ENCODE measurements at places on chromosomes 12 and 14.

DNA sequence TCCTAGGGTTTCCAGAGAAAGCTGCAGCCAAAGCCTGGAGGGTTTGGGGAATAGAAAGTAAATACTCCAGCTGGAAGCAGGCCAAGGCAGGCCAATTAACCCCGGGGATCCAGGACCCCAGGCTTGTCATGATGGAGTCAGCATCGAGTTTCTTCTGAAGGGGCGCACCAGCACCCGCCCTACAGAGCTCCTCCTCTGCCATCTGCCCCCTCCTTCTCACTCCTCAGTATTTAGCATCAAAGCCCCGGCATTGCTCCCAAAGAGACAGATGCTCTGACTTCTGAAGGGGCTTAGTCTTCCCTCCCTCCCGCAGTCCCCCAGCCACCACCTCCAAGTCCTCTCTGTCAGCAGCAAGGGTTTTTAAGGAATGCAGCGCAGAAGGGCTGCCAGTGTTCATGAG lies 285.1 kb upstream of the NOS1 start:
- DNase-seq, result peak; percentile 89

DNA sequence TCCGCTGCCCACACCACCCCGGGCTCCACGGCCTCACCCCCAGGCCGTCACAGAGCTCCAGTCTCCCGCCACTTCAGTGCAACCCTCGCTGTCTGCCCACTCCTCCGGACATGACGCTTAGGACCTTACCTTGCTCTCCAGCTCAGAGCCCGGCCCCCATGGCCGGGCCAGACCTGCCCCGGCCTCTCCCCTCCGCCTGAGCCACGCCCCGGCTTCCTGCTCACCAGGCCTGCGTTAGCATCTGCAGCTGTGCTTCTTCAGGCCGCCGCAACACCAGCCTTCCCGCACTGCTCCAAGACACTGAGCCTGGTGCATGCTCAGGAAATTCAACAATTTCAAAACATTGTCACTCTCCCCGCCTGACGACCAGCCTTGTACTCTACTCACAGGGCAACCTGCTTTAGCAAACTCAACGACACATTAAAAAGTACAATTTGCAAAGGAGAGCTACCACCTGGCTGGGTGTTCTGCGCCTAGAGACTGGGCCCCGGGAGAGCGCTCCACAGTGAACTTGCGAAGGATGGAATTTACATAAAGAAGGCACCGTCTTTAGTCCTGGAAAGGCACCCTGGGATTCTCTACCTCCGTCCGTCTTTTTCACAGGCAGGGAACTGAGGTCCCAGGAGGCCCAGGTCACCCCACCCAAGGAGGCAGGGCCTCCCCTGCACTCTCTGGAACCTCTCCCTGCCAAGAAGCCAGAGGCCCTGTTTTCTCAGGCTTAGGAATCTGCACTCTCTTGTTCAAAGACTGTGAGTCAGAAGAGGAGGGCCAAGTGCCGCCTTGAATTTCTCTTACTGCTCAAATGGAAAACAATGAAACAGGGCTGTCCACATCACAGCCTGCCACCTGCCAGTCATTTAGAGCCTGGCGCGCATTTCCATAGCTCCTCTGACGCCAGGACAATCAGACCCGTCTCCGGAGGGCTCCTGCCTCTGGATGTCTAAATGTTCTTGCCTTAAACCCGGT lies 51.3 kb downstream of the STX2 start:
- no peak for DNase-seq

- no peak for DNase-seq
Measured at GRCh38 chr12:46675736-46676135, 150.1 kb downstream of the SLC38A4 start.

DNA sequence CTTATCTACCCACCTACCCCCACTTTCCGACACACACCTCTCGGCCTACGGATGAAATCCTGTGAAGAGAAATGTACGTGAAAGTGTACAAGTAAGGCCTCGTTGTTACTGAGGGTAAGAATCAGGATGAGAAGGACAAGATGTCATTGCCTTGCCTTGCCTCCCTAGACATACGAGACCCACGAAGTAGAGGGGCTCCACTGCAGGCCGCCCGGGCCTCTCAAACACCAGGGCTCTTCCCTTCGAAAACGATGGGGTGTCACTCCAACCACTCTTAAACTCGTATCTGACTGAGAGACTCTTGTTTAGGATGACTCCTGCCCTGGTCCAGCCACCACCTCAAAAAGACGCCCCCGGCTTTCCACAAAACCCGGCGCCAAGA lies 498 bp downstream of the RACGAP1 start:
- DNase-seq, result peak; percentile 24

GRCh38 chr12:5099591-5099990 lies 55.9 kb downstream of the KCNA5 start:
- DNase-seq, result no peak

DNA sequence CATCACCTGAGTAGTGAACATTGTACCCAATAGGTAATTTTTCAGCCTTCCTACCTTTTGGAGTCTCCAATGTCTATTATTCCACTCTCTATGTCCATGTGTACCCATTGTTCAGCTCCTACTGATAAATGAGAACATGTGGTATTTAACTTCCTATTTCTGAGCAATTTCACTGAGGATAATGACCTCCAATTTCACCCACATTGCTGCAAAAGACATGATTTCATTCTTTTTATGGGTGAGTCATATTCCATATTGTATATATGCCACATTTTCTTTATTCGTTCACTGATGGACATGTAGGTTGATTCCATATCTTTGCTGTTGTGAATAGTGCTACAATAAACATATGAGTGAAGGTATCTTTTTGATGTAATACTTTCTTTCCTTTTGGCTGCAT lies 16.4 kb upstream of the BTG1 start:
- DNase-seq, result no peak

DNA sequence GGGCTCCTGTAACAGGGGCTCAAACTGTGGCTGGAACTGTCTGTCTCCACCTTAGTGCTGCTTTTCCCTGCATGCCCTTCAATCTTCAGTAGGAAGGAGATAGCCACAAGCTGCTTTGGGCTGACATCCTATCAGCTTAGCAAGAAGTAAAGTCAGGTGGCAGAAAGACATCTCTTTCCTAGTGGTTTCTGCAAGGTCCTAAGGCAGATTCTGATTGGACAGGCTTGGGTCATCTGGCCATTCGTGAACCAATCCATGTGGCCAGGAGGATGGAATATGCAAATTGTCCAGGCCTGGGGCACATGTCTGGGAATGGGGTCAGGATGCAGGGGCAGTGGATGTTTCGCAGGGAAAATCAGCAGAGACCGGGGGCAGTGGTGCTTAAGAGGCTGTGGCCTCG lies 5.2 kb downstream of the RITA1 start:
- no peak for DNase-seq

- no peak for DNase-seq
Measured at GRCh38 chr14:100587086-100587762, at the start of gene BEGAIN. TSS of gene BEGAIN (minus strand) at chr14:100587417. CDS start at chr14:100587290, 127 bp downstream.

DNA sequence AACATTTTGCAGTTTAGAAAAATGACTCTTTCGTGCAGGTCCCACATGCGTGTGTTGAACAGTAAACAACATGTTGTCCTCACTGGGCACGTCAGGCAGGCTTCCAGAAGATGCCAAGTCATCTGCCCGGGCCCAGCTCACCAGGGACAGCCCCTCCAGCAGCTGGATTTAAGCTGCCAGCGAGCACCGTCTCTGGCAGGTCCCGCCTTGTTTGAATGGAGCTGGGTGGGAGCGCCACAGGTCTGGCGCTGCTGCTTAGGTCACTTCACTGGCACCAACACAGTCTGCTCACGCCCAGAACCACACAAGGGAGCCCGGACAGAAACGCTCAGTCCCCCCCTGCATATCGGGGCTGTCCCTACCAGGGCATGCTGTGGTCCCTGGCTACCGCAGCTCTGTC lies 33.1 kb upstream of the MMP17 start:
- no peak for DNase-seq

DNA sequence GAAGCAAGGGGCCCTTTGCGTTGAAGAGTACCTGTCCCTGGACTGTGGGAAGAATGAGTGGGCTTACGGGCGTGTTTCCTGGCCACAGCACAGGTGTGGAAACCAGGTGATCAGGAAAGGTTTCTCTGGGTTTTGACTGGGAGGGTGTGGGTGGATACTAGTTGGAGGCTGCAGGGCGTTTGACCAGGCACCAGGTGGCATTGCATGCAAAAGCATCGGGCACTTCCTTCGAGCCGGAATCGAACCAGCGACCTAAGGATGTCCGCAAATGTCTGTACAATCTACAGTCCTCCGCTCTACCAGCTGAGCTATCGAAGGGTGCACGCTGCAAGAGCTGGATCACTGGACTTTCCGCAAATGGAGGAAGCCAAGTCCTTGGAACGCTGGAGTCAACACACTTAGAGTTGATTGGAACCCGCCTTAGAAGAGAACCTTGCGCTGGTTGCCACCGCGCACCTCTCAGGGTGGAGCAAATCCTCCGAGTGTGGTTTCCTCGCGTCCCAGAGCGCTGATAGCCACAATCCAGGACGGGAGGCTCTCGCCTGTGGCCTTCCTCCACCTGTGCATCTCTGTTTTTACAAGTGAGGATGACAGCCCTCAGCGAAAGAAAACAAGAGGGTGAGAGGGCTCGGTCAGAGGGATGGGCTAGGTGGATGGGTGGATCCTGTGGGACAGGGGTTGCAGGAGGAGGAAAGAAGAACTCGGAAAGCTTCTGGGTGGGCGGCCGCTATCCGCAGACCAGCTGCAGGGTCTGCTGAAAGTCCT lies 21.2 kb upstream of the RNASE4 start:
- no peak for DNase-seq

- peak; percentile 75 for DNase-seq
Measured at GRCh38 chr12:6226002-6226678, 25.9 kb downstream of the CD9 start.

DNA sequence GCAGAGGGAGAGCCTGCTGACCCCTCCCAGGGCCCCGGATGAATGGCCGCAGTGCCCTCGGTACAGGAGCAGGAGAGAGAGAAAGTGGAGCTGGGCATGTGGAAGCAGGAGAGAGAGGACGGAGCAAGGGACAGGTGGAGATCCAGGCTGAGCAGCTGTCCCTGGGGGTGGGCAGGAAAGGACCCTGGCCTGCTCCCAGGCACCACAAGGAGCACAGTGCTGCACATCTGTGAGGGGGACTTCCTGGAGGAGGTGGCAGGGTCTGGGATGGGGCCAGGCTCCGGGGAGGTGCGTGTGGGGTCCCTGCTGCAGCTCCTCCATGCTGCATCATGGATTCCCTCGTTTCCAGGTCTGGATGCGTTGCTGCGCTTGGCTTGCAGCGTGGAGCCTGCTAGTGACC lies 13.0 kb upstream of the DLK1 start:
- no peak for DNase-seq

DNA sequence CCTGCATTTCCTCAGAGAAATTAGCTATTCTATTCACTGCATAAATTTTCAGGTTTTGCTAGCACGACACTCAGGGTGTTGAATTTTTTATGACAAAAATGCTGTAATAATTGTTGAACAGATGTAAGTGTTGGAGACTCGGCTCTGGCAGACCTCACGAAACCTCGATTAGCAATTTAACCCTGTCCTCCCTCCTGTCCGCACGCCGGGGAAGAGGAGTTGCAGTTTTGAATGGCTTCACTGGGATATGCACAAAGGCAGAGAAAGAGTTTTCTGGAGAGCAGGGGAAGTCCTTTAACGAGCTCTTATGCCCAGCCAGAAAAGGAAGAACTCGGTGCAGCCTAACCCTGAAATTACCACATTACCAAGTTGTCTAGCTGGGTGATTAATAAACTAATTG lies 661.1 kb downstream of the VRK1 start:
- no peak for DNase-seq
